ENCODE measurements at places on chromosomes 5 and 9. TPM values are rescaled to one million over a fixed set of nuclear protein-coding genes. Genes with fewer than 3 reads are reported as not detected.

GRCh38 chr9:110371411-110372007 is 33.8 kb upstream of the TXNDC8 start:
- no peak for DNase-seq

GRCh38 chr9:100669968-100670367 is 92.1 kb downstream of the CAVIN4 start:
- no peak for DNase-seq

The TMC1 gene
- total RNA-seq: not detected

The PTPN3 gene
- total RNA-seq: 7.8 TPM

The BTNL3 gene
- total RNA-seq: not detected

The PCA3 gene
- not detected for total RNA-seq

Data from A172 (cell line).